ENCODE measurements at places on chromosomes 1 and 21. TPM values are rescaled to one million over a fixed set of nuclear protein-coding genes. Genes with fewer than 3 reads are reported as not detected.

Gene OR2L13
- polyA plus RNA-seq: not detected

GRCh38 chr1:192545896-192546521, 29.6 kb upstream of the RGS1 start:
- DNase-seq: no peak

Gene DDAH1
- polyA plus RNA-seq: 103 TPM

DNA sequence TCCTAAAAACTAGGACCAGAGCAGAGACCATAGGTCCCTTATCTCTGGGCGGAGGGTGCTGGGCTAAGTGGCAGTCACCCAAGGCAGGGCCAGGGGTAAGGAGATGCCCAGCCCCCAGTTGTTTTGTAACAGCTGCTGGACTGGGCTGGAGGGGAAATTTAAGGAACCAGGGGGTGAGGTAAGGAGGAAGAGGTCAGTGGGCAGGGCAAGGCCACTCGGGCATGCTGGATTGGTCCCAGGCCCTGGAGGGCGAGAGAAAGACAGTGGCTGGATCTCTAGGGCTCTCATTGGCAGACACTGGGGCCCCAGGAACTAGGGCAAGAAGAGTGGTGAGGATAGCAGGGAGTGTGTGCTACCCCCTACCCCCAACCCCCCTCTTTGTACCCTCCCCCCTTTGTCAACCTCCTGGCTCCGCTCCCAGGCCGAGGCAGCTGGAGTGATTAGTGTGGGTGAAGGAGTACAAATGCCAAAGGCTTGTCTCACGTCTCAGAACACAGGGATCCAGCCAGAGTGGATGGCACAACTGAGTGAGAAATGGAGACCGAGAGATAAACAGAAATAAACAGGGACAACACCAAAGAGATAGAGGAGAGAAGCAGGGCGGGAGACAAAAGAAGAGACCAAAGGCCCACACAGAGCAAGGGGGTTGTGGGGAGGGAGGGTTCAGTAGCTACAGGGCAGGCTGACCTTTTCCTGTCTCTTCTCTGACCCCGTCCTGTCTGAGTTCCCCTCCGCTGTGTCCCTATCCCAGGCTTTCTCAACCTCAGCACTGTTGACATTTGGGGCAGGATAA, 20.5 kb upstream of the THRAP3 start:
- peak; percentile 52 for DNase-seq

DNA sequence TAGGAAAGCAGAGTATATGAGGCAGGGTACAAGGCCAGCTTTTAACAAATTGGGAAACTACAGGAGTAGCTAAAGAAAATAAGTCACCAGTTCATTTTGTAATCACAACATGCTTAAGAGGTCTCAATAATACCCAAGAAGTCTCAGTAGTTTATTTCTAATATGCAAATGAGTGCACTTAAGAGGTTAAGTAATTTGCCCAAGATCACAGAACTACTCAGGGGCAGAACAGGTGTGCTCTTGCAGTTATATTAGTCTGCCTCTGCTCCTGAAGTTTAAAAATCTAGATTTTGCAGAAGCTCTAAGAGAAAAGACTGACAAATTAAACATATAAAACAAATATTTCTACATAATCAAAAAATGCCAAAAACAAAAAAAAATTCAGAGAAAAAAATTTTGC, 6.9 kb downstream of the EPS15 start:
- DNase-seq: no peak

- no peak for DNase-seq
These were observed 561 bp downstream of the CD1E start for GRCh38 chr1:158354255-158354654.

Gene ZYG11A
- 0.14 TPM for polyA plus RNA-seq

- DNase-seq: peak; percentile 48
These were observed 4.6 kb downstream of the GFI1 start for GRCh38 chr1:92481971-92482664.

DNA sequence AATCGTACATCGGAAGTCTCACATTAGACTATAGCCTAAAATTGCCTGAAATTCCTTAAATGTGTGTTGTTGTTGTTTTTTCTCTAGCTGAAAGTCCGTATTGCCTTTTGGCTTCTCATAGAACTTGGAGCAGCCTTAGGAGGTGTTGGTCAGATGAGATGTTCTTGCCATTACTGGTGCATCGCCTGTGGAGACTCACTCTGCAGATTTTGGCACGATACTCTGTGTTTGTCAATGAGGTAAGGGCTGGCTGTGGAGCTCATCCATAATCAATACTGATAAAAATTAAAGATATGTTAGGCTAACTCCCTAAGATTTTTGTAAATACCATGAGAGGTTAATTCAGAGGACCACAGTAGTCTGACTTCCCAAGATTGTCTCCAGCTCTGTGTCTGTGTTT, 28.9 kb downstream of the AGT start:
- no peak for DNase-seq

All from right lung (tissue), 10 donors.